ENCODE measurements at places on chromosomes 13 and 19. TPM values are rescaled to one million over a fixed set of nuclear protein-coding genes. Genes with fewer than 3 reads are reported as not detected.

TJP3 gene
- total RNA-seq: 1.1 TPM

DNA sequence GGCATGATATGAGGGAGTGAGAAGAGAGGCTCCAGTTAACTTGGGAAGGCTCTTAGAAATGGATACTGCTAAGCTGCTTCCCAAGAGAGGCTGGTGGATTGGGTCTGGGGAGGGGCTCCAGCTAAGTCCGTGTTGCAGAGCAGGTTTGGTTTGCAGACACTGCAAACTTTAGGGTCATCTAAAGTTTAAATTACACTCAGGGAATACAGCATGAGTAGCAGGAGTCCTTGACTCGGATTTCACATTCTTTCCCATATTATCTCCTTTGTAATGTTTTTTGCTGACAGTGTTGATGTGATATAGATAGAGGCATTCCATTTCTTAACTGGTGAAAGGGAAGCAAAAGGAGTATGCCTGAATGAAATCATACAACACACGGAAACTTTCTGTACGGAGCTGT is 31.9 kb downstream of the SGCG start:
- DNase-seq: no peak

GRCh38 chr19:28425046-28425931 is 787.7 kb downstream of the UQCRFS1 start:
- DNase-seq: no peak

RNF113B gene
- under 0.01 TPM for total RNA-seq

GRCh38 chr19:34994643-34995541 is 5.2 kb upstream of the GRAMD1A start:
- DNase-seq: no peak

GRCh38 chr19:38597075-38597474 is 20.7 kb downstream of the MAP4K1 start:
- DNase-seq: no peak

- DNase-seq: no peak
These were observed 15.2 kb upstream of the PABPC3 start for GRCh38 chr13:25080773-25081172.

GRCh38 chr19:7470540-7471305 is 18.1 kb downstream of the PEX11G start:
- DNase-seq: no peak

GRCh38 chr13:31649766-31650165 is 89.6 kb upstream of the RXFP2 start:
- DNase-seq: no peak

AXL gene
- 7.0 TPM for total RNA-seq

DNA sequence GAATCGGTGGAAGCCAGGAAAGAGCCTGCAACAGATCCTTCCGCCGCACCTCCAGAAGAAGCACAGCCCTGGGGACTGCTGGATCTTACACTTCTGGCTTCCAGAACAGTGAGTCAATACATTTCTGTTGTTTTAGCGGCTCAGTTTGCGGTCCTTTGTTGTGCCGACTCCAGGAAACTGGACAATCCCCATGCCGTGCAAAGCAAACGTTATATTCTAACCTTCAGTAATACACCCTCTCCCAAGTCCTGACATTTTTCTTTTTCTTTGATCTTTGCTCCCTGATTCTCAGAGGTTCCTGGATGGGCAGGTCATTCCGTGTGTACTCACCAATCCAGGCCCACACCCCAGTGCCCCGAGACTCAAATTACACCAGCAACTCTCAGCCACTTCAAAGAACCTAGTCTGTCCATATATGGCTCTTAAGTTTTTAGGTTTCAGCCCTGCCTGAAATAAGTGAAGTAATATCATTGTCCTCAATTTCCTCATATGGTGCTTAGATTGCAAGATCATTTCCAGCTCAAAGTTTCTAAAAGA is 387.1 kb upstream of the SGCG start:
- no peak for DNase-seq

- DNase-seq: no peak
These were observed 106.1 kb downstream of the ABCC4 start for GRCh38 chr13:95195146-95195545.

KLHL1 gene
- total RNA-seq: not detected

- DNase-seq: peak; percentile 91
These were observed 2.2 kb upstream of the SLC17A7 start for GRCh38 chr19:49443366-49444099.
